Stimulated activated effector memory CD8-positive, alpha-beta T cell treated with anti-CD3 and anti-CD28 coated beads, Interleukin-12 subunit alpha, Interleukin-12 subunit beta, amount 100 ng/mL, for 72 hours (primary cell): ENCODE measurements at places on chromosomes 11 and 22.

DNA sequence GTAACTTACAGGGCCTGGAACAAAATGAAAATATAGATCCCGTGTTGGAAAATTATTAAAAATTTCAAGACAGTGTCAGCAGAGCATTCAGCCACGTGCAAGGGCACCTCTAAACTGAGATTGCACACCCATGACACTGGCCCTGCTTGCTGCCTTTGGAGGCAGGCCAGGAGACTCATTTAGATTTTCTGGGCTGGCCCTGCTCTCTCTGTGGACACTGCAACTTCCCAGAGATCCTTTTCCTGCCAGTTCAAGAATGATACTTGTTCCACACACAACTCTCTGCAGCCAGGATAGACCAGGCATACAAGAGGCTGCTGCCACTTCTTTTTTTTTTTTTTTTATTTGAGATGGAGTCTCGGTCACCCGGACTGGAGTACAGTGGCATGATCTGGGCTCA, 56.7 kb upstream of the PTPRJ start:
- no peak for DNase-seq

DNA sequence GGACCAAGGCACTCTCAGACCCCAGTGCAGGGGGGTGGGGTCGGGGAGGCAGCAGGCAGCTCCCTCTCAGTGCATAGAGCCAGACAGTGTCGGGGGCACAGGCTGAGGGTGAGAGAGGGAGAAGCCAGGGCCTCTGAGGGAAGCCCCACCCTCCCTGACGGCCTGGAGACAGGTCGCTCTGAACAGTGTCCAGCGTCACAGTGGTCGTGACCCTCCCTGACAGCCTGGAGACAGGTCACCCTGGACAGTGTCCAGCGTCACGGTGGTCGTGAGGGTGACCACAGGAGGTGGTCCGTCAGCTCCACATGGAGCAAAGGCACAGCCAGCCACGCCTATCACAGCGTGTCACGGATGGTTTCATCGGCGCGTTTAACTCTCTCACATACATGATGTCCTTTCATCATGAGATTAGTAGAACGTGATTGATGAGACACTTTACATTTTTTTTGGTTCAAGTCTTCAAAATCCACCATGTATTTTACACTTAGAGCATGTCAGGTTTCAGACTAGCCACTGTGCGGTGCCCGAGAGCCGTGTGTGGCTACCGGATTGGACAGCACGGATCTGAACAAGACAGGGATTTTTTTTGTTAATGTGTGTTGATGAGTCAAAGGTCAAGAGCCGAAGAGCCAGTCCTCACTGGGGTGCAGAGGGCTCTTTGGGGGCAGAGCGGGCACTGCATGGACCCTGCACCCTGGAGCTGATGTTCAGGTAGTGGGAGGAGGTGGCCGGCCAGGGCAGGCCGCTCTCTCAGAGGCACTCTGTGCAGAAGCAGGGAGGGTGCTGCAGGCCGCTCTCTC, 23.9 kb upstream of the PANX2 start:
- DNase-seq = no peak

- DNase-seq = no peak
Observed at GRCh38 chr22:46159777-46160176, 9.5 kb downstream of the PPARA start.

DNA sequence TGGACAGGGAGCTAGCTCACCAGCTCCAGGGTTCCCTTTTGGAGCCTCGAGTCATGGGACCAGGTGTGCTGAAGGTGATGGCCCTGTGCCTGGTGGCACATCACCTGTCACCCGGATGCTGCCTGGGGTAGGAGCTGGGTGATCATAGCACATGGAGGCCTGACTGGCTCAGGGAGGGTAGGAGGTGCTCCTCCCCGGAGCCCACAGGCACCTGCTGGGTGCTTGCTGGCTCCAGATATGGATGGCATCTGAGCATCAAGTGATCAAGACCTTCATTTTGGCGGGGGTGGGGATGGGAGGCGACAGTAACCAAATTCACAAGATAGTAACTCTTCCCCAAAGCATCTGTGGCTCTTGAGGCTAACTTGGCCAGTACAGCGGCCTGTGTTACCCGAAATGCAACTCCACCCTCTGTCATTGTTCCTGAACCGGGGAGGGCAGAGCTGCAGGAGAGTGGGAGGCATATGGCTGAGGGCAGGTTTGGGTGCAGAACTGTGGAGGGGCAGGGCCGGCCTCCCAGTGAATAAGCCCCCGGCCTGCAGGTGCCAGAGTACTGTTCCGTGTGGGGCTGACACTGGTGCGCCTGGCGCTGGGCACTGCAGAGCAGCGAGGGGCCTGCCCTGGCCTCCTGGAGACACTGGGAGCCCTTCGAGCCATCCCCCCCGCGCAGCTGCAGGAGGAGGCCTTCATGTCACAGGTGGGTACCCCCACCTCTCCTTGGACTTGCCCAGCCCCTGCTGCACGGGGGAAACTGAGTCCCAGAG, 4.7 kb downstream of the TBC1D10C start:
- DNase-seq = no peak

GRCh38 chr22:45526768-45527360, 24.2 kb downstream of the FBLN1 start:
- no peak for DNase-seq

DNA sequence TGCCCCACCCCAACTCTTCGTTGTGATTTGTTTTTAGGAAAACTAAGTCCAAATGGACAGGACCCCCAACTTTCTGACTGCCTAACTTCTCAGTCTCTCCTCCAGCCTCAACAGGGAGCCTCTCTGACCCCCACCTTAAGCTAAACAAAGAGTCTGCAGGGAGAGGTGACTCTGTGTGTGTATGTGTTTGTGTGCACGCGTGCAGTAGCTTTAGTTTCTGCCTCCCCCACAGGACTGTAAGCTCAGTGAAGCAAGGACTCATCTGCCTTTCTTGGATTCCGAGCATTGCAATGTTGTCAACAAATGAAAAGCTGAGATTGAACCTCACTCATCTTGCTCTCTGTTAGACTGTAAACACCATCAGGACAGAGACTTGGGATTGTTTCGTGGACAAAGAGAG, 7.9 kb downstream of the SNAP29 start:
- DNase-seq = no peak

DNA sequence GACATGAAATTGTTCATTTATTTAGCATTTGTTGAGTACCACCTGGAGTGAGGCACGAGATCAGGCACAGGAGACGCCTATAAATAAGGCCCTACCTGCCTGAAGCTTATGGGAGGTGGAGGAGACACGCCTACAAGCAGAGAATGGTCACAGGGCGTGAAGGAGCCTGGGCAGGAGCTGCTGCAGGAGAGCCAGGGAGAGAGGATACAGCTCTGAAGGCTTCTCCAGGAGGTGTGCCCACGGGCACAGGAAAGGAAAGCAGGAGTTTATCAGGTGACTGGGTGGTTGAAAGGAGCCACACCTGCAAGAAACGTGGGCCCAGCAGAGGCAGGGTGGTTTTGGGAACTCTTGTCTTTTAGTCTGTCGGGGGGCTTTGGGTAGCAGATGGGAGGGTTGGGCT, 70.3 kb downstream of the BMAL1 start:
- DNase-seq = no peak

DNA sequence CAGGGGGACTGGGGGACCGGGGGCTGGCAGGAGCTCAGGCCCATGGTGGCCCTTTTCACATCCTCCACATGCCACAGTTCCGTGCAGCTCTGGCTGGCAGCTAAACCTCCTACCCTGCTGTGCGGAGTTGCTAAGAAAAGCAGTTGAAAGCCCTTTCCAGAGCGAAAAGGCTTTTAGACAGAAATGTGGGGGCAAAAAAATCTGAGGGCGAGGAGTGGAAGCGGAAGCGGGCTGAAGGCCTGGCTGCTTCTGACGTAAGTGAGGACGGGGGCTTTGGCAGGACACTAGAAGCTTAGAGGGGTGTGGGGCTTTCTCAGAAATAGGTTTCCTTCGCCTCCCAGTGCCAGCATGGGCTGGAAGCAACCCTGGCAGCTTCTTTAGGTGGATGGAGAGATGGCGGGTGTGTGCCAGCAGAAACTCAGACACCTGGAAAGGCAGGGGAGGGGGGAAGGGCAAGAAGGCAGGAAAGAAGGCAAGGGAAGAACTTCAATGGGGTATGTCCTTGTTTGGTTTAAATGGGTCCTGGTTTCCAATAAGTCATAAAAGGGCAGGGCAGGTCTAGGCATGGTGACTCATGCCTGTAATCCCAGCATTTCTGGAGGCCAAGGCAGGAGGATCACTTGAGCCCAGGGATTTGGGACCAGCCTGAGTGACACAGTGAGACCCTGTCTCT, 11.2 kb upstream of the DGKZ start:
- no peak for DNase-seq

GRCh38 chr22:26210334-26210733, 41.1 kb downstream of the SEZ6L start:
- no peak for DNase-seq

GRCh38 chr11:130624971-130625544, 176.6 kb downstream of the ADAMTS15 start:
- no peak for DNase-seq

DNA sequence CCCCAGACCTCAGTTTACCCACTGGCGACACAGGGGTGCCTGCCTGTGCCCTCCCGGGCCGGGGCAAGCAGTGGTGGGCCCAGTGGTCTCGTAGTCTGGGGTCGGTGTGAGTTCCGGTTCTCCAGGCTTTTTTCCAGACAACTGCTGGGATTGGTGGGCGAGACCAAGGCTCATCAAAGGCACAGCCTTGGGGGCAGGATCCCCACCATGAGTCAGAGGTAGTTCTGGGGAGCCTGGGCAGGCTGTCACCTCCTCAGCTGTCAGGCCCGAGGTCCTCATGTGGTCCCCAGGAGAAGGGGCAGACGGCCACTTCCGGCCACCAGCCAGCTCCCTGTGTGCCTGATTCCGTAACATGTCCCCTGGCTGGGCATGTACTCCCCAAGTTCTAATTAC, 827 bp upstream of the MUC2 start:
- no peak for DNase-seq

DNA sequence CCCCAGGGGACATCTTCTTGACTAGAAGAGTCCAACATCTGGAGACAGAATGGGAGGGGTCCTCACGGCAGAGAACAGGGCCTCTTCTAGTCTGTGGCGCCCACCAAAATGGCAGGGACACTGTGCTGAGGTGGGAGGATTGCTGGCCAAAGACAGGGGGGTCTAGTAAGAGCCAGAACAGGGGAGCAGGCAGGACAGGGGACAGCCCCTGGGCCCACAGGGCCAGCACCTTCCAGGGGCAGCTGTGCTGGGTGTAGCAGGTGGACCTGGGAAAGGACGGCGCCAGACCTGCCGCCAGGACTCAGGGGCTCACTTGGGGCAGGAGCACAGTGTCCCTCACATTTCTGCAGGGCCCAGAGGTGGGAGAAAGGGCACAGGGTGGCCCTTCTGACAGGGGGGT, 858 bp upstream of the APOBEC3A start:
- DNase-seq = no peak

- no peak for DNase-seq
Observed at GRCh38 chr11:134481135-134481534, 69.1 kb upstream of the B3GAT1 start.

GRCh38 chr11:107545101-107545514, 20.4 kb downstream of the ALKBH8 start:
- no peak for DNase-seq

DNA sequence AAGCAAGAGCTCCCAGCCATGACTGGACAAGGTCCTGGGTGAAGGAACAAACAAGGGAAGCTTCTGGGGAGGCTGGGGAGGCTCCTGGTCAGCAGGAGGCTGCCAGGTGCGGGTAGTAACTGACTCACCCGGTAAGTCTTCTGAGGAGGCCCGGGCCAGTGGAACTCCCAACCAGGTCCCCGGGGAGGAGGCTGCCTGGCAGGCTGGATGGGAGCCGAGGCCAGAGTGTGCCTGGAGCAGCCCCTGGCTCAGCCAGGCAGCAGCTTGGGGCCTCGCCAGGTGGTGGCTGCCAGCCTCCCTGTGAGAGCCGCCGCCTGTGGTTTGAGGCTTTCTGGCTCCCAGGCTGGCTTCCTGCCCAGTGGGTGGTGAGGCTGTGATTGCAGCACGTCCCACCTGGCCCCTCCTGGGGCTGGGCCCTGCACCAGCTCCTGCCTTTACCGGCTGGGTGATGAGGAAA, 46.2 kb downstream of the IGF2 start:
- DNase-seq = no peak

DNA sequence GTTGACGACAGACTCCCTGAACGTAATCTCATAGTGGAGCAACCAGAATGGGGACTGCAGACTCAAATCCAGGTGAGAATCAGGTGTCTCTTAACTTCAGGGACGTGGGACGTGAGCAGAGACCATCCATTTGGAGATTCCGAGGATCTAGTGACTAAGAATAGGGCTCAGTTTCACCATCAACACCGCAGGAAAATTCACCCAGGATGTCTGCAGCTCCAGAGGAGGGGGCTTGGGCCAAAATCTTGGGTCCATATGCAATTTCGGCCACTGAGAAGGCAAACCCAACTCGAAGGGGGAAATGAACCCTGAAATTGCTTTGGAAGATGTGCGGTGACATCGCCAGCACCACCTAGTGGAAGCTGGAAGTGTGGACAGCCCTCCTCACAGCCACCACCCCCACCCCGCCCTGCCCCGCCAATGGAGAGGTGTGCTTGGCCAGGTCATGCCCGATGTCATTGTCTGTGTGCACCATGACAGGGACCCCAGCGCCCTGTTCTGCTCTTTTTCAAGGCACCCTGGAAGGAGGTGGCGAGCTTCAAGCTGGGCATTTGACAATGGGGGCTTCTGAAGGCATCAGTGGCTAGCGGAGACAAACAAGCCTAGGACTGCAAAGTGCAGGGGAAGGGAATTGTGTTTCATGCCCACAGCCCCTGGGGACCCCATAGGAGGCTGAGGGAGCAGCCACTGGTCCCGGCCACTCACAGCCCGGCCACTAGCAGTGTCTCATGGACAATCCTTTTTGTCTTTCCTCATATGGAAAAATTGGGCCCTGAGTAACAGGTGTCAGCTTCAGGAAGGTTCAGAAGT, 24.8 kb downstream of the APOL1 start:
- peak; percentile 37 for DNase-seq

GRCh38 chr22:33639588-33640254, 280.6 kb downstream of the LARGE1 start:
- no peak for DNase-seq

DNA sequence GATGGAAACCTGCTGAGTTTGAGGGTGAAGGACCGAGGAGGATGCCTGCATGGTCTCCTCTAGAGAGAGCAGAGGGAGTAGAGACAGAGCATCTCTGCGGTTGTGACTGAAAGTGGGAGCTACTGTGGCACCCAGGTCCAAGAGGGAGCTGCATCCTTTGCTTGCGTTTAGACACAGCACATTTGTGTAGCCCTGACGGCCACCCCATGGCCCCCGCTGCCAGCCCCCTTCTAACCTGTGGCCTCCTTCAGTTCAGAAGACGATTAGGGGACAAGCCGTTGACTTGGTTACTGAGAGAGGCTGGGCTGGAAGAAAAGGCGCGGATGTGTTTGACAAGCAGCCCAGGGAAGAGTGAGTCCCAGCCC, 690.9 kb downstream of the BRD1 start:
- no peak for DNase-seq

DNA sequence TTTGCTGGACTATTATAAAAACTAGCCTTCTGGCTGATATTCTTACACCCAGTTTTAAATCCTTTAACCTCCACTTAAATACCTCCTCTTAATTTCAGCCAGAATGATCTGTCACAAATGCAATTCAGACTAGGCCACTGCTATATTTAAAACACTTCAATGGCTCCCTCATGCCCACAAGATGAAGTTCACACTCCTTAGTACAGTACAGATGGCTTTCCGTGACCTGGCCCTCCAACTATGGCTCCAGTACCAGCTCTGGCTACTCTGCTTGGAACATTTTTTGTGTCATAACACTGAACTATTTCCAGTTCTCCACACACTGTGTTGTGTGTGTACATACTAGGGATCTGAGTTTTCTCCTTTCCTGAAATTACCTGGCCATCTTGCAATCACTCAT, 353.4 kb downstream of the SOX6 start:
- no peak for DNase-seq
